ENCODE measurements at places on chromosomes 16 and 17.

- no peak for DNase-seq
These were observed 251.1 kb downstream of the SEC14L1 start for GRCh38 chr17:77391668-77392375.

DNA sequence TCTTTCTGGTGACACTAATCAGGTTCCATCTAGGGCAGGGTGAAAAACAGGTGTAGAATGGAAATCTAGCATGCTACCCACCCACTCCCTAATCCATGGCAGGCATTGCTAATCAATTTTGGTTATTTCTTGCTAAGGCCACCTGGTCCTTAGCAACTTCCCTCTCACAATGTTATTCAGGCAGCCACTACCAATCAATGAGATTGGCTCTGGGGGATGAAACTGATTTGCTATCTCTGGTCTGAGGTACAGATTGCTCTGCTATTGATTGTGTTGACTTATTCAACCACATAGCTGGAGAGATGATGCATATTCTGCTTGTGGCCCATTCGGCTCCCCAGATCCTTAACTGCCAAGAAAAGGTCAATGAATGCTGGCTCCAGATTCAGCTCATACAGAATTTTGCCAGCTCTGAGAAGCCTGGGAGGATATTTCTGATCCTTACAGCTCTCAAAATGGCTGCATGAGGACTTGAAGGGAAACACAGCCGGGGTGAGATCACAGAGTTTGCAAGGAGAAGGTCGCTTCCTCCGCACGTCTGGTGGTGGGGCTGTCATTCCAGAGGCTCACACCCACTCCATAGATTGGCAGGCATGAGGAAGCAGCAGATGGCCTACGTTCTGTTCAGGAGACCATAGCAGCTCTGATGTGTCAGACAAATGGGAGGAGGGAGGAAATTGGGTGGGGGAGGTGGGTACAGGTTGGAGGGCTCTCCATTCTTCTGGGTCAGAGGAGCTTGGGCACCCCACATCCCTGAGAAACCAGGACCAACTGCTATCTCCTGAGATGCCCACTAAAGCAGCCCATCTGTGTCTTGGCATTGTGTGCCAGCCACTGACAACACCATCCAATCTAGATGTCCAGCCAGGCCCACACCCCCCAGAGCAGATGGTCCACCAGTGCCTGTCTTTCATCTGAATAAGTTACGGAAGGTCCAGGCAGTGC, 22.3 kb downstream of the SEZ6 start:
- DNase-seq: no peak

GRCh38 chr16:86579268-86580062, 1.1 kb downstream of the FOXL1 start:
- DNase-seq: no peak

DNA sequence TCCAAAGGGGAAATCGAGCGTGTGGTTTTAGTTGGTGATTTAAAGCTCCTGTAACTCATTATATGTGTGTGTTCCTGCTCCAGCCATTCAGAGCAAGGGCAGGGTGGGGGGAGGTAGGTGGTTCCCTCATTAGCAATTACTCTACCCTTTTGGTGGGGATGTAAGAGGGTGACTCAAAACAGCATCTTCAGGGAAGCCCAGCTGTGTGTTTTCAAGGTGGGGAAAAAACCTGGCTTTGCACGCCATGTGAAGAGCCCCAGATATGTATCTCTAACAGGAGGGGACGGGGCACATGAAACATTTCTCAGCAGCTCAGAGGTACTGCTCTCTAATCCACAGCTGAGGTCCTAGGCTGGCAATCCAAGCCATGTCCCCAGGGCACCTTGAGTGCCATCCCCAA, 241.3 kb upstream of the ZFHX3 start:
- no peak for DNase-seq

DNA sequence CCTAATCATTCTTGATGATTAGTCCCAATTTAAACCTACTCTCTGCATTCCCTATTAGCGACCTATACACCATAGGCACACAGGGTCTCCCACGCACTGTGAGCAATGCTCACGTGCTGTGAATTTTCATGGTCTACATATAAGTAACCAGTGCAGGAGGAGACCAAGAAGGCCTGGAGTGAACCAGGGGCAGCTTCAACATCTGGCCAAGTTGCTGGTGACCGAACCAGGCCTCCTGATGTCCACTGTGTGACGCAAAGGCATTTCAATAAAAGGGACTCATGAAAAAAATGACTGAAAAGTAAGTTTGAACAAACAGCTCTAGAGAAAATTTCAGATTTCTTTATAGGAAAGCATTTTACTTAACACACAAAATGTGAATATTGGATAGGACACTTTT, 107.0 kb downstream of the ZFHX3 start:
- no peak for DNase-seq

DNA sequence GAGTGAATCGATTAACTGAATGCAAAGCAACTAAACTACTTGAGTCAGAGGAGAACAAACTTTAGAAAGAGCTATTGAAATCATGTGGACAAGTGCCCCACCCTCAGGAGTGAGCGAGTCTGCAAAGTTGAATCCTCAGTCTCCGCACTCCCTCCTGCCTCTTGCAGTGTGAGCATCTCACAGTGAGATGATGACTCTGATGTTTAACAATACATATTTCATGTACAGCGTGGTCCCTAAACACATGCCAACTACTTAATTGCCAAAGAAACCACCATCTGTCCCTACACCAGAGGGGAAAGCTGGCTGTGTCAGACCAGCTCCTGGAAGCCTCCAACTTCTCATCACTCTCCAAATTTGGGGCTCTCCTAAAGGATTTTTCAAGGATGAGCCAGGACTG, 31.2 kb downstream of the PIMREG start:
- DNase-seq: no peak

GRCh38 chr17:79776376-79777119, 1.4 kb upstream of the CBX2 start:
- no peak for DNase-seq

GRCh38 chr16:49464093-49464492, 90.5 kb downstream of the C16orf78 start:
- no peak for DNase-seq

DNA sequence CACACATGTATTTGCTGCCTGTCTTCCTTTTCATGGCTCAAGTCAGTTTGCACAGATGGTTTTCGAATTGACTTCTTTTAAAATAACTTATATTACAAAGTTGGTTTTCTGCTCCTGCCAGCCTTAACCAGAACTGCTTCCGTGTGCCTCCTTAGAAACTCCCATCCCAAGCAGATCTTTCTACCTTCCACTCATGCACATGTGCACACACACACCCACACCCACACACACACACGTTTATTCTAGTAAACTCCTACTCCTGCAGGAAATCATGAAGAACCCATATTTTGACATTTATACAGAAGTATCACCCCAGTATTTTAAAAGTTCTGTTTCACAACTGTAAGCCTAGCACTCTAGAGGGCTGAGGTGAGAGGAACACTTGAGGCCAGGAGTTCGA, 329.5 kb upstream of the SOX9 start:
- DNase-seq: no peak

DNA sequence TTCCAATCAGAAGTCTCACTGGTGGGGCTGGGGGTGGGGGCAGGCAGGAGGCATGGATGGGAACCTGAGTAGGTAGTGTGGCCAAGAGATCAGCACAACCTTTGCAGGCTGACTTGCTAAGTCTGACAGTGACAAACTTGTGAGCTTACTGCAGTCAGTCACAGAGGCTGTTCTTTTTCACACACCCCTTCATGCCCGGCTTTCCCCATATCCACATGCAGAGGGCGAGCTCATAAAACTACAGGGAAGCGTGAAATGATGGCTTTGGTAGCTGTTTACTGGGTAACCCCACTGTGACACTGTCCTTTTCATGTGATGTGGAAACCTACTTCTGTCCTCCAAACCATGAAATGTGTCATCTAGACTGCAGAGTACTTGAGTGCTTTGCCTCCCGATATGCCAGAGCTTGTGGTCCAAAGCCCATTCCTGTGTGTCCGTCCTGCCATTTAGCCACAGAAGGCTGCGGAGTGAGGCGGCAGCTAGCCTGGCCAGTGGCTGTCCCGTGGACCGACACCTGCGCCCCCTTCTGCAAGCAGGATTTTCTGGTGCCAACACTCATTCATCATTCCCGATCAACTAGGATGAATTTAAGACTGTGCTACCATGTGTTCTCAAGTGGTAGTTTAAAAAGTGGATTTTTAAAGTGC, 9.8 kb downstream of the GEMIN4 start:
- DNase-seq: no peak

- no peak for DNase-seq
These were observed 265.2 kb upstream of the TNRC6C start for GRCh38 chr17:77693301-77693700.

DNA sequence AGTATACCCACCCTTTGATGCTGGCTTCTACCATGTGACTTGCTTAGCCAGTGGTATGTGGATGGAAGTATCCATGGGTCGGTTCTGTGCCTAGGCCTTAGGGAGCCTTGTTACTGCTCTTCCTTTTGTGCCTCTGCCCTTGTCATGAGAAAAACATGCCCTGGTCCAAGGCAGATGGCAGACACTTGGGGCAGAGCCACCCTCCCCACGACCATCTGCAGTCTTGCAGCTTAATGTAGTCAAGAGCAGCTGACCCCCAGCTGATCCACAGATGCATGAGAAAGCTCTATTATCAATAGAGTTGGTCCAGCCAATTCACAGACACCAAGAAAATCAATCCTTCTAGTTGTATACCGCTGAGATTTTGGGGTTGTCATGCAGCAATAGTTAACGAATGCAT, 95.7 kb downstream of the SLC39A11 start:
- no peak for DNase-seq

GRCh38 chr17:45347444-45347843, 30.6 kb upstream of the MAP3K14 start:
- DNase-seq: no peak

GRCh38 chr16:57984443-57985203, 13.7 kb upstream of the CNGB1 start:
- peak; percentile 95 for DNase-seq

GRCh38 chr17:68803164-68803929, 151.8 kb downstream of the ABCA8 start:
- DNase-seq: no peak

GRCh38 chr16:22423716-22424115, 49.3 kb upstream of the CDR2 start:
- DNase-seq: no peak

- no peak for DNase-seq
These were observed 292.2 kb downstream of the TOX3 start for GRCh38 chr16:52254746-52255145.

DNA sequence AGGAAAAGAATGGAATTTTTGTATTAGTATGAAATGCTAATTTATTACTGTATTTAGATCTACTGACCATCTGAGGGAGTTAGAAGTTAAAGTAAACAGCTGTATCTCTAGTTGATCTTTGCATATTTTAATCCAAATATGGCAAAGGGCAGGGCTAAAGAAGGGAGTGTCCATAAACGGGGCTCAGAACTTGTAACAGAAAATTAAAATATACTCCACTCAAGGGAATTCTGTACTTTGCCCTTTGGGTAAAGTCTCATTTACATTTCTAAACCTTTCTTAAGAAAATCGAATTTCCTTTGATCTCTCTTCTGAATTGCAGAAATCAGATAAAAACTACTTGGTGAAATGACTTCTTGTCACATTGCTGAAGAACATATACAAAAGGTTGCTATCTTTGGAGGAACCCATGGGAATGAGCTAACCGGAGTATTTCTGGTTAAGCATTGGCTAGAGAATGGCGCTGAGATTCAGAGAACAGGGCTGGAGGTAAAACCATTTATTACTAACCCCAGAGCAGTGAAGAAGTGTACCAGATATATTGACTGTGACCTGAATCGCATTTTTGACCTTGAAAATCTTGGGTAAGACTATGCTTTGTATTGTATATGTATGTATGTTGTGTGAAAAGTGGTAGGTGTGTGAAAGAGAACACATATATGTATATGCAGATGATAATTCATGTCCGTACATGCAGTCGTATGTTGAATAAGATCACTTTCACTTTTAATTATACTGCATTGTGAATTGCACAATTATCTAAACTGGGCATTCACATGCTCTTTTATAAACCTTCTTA, at the start of gene ASPA:
Gene ASPA, plus strand, starts transcription at position 186 of the 799 bp plus-strand sequence. Its CDS starts 163 bp downstream, at position 349.
- DNase-seq: no peak

- peak; percentile 67 for DNase-seq
These were observed 977 bp upstream of the ZNF778 start for GRCh38 chr16:89216315-89217137.

DNA sequence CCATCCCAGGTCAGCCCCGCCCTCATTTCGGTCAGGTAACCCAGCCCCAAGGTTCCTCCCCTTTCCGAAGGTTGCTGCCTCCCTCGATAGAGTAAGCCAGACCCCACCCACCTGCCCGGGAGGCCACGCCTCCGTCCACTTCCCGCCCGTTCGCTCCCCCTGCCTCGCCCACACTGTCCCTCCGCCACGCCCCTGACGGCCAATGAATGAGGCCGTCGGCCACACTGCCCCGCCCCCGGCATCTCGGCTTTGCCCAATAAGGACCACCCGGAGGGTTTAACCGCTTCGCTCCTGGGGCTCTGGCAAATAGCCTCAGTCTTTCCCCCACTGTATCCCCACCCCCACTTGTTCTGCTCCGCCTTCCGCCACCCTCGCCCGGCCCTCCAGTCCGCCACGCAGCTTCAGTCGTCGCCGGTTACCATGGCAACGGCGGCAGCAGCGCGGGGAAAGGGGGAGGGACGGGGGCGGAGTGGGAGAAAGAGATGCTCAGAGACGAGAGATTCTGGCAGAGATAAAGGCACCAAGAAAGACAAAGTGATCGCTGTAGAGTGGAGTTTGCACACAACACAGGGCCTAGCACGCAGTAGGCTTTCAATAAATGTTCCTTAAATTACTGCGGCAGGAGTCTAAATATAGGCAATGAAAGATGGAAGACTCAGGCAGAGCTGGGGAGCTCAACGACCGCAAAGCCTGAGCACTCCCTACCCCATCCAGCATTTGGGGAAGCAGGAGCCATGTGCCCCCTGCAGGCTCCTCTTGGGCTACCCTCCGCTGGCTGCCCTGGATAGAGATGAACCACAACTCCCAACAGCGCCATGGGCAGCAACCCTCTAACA, 5.1 kb downstream of the DLG4 start:
- peak; percentile 100 for DNase-seq

DNA sequence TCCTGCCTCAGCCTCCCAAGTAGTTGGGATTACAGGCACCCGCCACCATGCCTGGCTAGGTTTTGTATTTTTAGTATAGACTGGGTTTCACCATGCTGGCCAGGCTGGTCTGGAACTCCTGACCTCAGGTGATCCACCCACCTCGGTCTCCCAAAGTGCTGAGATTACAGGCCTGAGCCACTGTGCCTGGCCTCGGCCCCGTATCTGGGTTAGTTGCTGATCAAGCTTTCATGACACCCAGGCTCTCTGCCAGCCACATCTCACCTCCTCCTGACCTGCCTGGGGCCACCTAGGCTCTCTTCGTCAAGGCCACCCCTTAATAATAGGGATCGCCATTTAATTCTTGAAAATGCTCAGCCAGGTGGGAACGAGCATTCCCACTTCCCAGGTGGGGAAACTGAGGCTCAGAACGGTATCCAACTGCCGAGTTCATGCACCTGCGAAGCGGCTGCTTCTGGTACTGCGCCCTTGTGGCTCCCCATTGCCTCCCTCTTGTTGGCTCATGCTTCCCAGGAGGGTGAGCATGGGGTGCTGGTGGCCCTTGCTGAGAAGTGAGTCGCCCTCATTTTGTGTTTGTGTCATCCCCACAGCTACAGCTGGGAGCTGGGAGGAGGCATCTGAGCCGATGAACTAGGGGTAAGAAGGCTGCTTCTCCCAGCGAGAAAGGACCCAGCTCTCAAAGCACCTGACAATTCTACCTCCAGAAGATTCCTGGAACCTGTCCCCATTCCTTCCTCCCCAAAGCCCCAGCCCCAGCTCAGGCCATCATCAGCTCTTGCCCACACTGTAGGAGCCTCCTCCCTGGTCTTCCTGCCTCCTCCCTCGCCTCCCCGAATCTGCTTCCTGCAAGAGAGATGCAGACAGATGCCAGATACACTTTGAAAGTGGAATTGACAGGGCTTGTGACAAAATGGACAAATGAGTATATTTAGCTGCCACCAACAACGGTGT, 17.3 kb upstream of the SNN start:
- no peak for DNase-seq

Data from neuronal stem cell (in vitro differentiated cells).